ENCODE measurements at places on chromosomes 6 and 20.

- DNase-seq = no peak
These were observed 18.9 kb upstream of the CCN5 start for GRCh38 chr20:44696315-44696714.

GRCh38 chr6:76771059-76771634, 692.1 kb downstream of the HTR1B start:
- no peak for DNase-seq

DNA sequence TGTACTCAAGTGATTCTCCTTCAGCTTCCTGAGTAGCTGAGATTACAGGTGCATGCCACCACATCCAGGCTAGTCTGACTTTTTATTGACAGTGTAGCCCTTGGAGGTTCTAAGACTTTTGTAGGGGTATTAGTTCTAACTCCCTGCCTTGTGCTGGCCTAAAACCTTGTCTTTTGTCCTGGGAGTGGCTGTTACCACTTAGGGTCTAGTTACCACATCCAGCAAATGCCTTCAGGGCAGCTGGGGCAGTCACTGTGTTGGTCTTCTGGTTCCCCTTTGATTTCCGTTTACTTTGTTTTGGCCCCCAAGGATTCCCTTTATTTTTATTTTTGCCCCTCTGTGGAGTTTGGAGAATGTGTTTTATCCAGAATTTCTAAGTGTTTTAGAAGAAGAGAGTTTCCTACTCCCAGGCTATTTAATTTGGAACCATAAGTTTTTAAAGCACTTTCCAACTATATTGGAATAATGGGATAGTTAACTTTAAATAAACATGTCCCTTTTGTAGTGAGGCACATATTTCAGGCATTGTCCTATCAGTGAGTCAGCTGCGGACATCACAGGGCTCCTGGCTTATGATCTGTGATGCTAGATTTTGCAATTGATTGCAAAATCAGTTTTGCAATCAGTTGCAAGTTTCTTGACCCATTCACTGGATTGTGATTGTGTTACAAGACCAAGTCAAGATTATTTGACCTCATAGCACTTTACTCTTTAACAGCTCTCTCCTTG, 25.0 kb downstream of the IL22RA2 start:
- DNase-seq = no peak

DNA sequence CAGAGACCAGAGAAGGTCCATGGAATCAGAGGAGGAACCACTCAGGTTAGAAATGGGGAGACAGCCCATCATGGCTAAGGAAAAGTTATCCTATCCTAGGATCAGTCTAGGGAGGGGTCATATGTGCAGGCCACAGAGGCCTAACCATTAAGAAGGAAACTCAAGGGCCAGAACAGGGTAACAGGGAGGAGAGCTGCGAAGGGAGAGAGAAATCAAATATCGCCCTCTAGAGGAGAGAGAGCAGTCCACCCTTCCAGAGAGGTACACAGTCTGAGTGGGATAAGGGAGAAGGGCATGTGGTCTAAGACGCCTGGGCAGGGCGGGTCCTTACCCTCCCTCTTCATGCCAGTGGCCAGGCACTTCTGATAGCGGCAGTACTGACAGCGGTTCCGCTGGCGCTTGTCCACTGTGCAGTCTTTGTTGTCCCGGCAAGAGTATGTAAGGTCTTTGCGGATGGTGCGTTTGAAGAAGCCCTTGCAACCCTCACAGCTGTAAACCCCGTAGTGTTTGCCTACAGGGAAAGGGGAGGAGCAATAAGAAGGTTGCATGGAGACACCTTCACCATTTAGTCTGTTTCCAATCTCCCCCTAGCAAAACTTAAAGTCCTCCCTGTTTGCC, 2.9 kb downstream of the RXRB start:
- DNase-seq = peak; percentile 20

DNA sequence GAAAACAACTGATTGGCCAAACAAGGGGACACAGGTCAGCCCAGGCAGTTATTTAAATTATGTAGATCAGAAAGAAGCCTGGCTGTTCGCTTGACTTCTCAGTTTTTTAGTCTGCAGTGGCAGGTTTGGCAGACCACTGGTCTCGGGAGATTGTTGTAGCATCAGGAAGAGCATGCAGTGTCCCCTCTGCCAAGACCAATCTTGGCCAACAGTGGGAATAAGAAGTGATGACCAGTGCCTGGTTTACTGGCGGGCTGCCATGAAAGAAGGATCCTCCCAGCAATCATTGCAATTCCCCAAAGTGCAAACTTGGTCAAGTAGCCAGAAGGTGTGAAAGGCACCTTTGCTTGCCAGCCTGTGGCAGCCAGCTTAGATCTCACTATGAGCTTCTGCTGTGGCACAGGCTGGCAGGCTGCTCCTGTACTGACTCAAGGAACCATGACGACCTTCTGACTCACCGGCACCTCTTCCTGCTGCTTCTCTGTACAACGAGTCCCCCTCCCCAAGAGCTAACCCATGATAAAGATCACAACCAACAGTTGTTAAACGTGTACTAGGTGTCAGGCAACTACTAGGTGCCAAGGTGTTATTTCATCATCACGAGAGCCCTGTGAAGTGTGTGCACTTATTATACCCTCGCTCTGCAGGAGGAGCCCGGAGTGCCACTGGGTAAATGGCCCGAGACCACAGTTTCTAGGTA, 76.8 kb upstream of the DUSP22 start:
- DNase-seq = peak; percentile 65
